ENCODE measurements at places on chromosomes 5 and 9.

DNA sequence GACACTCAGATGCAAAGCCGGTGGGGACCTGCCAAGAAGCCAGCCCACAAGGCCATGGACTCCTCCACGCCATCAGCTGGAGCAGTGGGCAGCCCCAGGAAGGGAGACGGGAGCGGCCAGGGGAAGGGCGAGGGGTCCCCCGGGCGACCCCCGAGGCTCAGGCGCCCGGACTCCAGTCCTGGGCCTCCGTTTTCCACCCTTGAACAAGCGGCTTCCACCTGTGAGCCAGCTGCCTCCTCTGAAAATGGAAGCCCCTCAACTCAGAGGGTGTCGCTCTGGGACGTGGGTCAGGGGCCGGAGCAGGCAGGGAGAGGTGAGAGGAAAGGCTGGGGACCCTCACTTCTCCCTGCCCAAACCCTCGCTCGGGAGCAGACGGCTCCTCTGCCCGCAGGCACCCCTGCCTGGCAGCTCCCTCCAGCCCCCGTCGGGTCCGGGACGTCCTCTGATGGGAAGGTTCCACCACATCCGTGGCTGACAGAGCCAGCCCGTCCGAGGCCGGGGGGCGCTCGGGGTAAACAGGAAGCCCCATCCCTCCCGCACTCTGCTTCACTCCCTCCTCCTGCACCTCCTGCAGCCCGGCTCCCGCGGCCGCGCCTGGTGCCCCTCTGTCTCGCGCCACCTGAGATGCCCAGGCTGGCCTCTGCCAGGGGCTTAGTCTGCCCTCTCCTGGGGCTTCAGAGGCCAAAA lies 3.7 kb upstream of the EGFL7 start:
- DNase-seq = peak; percentile 30

DNA sequence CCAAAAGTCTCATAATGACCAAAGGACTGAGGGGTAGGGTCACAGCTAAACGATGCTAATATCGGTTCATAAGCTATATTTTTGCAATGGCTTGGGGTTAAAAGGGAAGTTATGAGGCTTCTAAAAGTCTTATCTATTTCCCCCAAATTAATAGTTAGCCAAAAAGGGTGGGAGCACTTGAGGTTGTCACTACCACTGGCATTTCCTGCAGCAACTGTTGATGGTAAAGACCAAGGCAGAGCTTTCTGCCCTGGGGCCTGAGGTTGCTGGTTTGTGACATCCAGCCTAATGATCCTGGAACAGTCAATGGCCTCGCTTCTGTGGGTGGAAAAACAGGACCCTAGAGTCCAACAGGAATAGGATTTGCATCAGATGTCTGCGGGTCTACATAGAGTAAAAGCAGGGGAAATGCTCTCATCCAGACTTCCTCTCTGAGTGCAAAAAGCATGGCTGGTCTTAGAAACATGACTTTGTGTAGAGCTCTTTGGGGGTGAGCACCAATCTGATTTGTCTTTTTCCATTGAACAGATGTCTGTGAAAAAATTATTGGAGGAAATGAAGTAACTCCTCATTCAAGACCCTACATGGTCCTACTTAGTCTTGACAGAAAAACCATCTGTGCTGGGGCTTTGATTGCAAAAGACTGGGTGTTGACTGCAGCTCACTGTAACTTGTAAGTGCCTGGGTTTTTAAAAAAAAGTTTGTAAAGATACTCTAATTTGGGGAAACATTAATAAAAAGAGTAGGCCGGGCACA lies 2.7 kb downstream of the GZMA start:
- DNase-seq = peak; percentile 10

DNA sequence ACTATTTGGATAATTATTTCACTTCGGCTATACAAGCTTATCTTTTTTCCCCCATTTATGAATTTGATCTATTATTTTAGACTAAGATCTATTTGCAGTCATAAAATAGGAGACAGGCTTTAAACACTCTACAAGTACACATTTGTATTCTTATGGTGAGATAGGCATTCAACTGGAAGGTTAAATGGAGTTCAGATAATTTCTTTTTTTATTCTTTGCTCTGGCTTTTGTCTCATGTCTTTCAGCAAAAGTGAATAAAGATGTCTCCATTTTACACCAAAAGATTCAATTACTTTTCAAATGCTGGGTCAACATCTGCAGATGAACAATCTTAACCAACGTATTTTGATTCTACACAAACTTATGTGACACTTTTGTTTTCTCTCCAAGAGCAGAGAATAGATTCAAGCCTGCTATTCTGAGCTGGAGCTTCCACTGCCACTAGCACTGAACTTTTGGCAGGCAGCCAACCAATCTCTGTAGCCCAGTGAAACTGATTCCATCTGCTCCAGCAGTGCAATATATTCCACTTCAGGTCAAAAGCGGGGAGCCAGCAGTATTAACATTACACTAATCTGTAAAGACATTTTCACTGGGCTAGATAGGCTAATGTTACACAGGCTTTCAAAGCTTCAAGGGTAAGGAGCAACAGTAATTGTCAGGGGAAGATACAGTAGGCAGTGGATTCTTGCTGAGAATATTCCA lies 452.0 kb upstream of the ZNF608 start:
- DNase-seq = peak; percentile 81

DNA sequence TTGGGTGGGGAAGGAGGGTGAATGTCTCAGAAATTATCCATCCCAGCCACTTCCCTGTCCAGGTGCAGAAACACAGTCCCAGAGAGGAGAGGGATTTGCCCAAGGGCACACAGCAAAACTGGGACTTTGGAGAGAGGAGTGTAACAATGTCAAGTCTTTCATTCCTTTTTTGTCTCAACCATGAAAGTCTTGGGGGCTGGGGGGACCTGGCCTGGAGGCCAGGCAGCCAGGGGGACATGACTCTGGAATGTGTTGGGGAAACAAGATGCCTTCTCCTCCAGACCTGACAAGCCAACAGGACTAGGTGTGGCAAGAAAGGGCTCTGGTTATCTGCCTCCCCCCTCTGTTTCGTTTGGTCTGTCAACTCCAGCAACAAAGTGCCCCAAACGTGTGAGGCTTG lies 13.9 kb upstream of the HAND1 start:
- no peak for DNase-seq

DNA sequence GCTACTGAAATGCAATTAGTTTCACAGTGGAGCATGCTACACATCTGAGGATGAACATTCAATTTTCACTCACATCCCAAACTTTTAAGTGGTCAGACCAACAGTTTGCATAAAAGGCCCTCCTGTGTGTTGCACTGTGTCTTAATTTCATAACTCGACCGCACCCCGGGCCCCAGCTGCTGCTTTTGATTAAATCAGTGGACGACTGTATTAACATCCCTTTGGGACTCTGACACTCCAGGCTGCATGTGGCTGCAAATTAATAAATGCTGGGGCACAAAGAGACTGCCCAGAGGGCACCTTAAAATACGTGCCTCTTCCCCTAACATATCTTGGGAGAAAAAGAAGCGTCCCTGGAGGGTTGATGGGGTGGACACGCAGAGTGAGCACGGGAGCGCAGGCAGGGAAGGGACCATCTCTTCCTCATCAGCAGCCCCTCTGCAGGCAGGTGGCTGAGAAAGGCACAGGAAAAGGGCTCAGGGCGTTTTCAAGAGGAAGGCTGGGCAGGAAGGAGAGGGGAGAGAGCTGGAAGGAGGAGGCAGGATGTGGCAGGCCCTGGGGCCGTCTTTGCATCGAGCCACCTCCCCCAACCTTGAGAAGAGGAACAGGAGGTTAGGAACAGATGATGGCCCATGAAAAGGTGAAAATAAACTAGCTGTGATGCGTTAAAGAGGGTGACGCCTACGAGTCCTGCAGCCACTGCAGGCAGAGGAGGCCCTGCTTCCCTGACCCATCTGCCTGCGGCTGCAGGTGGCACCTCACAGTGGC lies 18.6 kb downstream of the MED10 start:
- DNase-seq = no peak

DNA sequence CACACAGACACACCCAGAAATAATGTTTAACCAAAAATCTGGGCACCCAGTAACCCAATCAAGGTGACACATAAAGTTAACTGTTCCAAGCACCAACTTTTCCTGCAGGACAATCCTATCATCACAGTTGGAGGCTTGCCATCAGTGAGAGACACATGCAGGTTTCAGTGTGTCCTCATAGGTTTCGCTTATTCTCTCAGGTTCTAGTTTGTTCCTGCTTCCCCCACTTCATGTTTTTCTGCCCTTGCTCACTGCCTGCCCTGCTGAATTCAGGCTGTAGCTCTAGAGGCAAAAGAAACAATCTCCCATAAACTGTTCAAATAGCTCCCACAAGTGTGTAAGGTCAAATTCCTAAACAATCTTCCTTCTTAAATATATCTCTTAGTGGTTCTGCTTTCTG lies 20.0 kb upstream of the SHISAL2B start:
- no peak for DNase-seq

GRCh38 chr5:128613128-128613527 lies 75.1 kb upstream of the FBN2 start:
- DNase-seq = no peak

GRCh38 chr9:99023831-99024230 lies 80.1 kb downstream of the COL15A1 start:
- no peak for DNase-seq

- DNase-seq = no peak
These were observed 1.2 kb downstream of the RNF224 start for GRCh38 chr9:137228506-137228967.

DNA sequence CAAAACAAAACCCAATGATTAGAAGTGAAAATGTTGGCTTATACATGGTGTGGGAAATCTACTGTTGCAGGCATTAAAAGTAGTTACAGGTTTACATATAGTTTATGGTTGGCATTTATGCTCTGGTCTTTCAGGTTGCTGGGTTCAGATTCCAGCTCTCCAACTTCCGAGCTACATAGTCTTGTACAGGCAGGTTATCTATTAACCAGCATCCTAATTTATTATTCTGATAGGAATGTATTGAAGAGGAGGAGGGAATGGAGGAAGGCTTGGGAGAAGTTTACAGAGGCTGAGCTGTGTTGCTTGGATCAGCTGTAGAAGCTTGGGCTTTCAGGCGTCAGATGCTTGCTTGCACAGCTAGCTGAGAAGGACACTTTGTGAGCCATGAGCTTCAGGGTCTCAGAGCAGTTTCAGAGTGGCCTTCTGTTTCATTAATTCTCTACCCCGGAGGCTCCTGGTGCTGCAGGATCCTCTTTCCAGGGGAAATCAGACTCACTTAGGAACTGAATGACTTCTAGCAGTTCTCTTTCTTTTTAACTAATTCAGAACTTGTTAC lies 11.7 kb upstream of the ERBIN start:
- no peak for DNase-seq

DNA sequence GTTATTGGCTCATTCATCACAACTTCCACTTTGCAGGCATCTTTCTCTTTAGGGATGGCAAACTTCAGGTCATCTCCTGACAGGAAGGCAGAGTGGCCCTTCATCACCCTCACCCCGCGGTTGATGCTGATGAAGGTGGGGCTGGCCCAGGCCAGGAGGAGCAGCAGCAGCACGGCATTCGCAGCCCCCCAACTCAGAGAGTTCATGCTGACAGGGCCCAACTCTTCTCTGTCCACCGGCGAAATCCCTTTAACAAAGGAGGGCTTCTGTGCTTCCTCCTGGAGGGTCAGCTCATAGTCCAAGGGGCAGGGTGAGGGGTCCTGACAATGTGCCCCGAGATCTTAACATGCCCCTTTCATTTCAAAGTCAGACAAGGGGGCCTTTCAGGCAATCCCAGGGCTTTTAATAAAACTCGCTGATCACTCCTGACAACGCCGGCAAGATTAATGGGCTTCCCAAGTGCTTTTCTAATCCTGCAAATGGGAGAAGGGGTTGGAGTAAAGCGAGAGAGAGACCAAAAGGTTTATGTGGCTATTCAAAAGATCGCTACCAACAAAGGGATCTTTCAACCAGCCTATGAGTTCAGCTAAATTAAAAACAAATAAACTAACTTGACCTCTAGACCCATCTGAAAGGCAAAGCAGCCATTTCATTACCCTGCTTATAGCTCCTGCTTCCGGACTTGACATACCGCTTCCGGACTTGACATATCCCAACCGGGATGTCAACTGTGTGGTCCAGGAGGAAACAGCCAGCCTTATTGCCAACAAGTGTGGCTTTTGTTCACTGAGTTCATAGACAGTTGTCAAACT lies 41.2 kb downstream of the FREM1 start:
- DNase-seq = peak; percentile 18

DNA sequence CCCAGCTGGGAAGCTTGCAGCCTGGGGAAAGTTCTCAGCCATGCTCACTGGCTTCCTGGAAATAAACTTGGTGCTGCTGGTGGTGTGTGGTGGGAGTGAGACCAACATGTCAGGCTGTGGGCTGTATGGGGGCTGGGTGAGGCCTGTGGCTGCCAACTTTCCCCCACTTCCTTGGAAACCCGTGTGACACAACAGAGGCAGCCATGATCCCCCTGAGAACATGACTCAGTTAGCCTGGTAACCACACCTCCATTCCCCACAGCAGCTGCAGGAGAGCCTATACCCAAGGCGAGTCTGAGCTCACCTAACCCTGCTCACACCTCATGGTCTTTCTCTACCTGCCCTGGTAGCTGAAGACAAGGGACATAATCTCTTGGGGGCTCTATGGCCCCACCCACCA lies 72.7 kb upstream of the RGMB start:
- no peak for DNase-seq

- peak; percentile 11 for DNase-seq
These were observed 416 bp upstream of the PAIP2 start for GRCh38 chr5:139341187-139341688.
